Stimulated activated CD4-positive, alpha-beta T cell treated with anti-CD3 and anti-CD28 coated beads, Interleukin-1b, Interleukin-23, amount 100 ng/mL, for 4 hours (primary cell): ENCODE measurements at places on chromosomes 11 and 22.

GRCh38 chr11:104881117-104881794 lies 17.0 kb downstream of the CASP12 start:
- DNase-seq = no peak

DNA sequence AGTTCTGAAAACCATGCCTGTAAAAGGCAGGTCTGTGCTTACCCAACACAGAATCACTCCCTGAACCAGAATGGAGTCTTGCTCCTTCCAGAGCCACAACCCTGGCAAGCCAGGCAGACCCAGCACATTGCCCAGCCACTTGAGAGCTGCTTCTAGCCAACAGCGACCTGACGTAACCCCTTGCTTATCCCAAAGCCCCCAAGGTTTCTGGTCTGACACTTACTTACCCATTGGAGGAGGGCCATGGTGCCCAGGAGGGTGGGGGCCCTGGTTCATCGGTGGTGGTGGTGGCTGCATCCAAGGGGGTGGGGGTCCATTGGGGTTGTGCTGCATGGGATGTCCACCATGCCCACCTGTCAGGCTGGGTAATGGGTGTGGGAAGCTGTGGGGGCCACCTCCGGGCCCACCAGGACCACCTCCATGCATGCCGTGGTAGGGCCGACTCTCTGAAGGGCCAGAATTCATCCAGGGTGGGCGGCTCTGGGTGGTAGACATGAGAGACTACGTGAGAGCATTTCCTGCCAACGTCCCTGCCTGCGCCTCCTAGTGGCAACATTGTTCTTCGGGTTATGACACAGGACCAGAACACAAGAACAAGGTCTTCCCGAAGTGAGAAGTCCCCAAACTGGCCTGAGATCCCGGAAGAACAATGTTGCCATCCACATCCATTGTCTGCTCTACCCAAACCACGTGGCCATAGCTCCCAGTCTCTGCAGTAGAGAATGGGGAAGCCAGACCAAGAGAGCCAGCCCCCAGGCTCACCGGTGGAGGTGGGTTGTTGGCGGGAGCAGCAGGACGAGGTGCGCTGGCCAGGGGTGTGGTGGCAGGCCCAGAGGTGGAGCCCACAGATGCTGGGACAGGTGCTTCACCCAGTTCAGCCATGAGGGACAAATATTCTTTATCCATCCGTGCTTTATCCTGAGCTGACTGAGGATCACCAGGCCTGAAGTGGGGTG lies 7.8 kb upstream of the PYGM start:
- peak; percentile 73 for DNase-seq

DNA sequence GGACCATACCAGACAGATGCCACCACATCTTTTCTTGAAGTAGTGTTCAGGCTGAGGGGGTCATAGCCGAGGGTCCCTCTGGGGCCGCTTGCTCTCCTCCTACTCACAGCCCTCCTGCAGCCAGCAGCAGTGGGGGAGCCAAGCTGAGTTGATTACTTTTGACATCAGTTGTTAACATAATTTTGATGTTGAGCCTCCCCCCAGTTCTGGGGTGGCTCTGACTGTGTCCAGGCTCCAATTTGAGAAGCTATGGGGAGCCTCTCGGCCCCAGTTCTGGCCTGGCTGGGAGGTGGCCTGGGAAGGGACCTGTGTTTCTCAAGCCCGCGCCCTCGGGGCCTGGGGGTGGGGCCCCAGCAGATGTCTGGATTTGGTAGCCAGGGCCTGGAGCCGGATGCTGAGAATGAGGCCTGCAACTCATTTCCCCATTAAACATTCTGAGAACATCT lies 47.9 kb downstream of the KCNQ1OT1 start:
- DNase-seq = no peak

- DNase-seq = no peak
These were observed 7.6 kb downstream of the NECTIN1 start for GRCh38 chr11:119721129-119722120.

DNA sequence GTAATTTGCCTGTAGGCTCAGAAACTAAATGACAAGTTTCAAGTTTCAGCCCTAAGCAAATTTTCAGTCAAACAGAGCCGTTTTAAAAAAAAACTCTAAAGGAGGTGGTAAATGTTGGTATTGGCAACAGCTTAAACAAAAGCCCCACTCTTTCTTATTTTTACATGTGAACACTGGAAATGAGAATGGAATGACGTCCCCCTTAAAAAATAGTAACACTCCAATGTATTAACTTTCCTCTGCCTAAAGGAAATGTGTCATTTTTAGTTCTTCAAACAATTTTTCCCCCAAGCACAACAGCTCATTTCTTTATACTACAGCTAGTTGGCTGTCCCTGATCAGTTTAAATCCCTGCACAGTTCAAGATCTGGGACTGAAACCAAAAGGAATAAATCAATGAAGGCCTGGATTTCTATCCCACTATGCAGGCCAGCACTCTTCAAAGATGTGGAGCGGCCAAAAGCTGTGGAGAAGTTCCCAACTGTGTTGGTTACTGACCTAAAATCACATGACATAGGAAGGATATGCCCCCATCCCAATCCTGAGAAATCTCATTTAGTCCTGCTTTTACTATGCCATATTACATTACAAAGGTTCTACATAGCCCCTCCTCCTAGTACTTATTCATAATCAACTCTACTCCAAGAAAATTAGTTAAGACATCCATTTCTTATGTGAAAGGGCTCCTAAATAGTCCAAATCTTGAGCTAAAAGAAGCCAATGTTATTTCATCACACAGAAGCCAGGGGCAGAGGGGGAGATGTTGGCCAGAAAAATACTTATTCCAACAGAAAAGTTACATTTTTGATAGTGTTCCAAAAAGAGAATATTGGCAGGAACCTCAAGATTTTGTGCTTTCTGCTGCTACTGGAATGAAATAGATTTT lies 95.9 kb downstream of the CADM1 start:
- no peak for DNase-seq

DNA sequence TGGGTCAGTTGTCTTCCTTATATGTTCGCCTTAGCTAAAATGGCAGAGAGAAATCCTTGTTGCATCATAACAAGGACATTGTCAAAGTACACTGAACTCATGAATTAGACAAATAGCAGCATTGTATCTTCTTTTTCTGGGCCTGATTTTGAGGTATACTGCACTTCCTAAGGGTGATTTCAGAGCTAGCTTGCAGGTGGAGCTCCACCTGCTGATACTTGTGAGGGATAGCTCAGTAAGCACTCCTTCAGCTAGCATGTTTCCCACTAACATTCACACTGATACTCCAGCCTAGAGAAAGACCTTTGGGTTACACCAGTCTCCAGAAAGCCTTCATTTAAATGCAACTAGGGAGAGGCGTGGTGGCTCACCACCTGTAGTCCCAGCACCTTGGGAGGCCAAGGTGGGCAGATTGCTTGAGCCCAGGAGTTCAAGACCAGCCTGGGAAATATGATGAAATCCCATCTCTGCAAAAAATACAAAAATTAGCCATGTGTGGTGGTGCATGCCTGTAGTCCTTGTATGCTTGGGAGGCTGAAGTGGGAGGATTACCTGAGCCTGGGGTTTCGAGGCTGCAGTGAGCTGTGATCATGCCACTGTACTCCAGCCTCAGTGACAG lies 29.8 kb downstream of the JAM3 start:
- no peak for DNase-seq

DNA sequence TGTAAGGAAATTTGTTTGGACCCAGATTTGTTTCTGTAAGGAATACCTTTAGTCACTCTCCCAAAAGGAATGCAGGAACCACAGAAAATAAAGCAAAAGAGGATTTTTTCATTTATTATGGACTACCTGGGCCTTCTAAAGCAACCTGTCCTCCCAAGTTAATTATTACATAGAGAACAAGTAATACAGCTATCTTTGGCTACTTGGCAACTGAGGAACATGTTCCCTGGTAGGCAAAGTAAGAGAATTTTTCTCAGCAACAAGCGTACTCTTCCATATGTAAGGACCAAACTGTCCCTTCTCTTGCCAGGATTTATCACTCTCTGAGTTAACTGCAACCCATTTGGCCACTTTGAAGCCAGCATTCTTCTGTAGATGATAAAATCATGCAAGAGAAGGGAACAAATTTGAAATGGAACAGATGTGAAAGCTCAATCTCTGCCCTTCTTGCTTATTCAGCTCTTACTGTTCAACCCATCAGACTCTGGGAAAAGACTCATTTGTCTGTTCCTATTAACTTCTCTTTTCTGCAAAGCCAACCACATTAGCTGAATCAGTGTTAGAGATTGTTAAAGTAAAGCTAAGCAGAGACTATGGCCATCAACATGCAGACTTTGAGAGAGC lies 190.2 kb downstream of the SWAP70 start:
- no peak for DNase-seq

DNA sequence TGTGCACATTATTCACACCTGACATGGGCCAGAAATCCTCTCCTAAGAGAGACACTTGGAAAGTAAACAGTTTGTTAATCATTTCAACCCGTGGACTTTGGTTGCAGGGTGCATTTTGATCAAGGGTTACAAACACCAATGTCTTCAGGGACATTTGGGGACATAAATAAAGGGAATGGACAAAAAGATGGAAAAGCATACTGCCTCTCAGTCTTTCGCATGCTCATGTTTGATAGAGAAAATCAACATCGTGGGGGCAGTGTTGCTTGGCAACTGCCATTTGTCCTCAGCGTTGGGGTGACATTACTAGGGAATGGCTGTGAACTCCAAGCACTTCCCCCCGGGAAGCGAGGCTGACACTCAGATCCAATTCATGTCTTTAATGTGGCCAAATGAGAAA lies 114.7 kb upstream of the OR4B1 start:
- DNase-seq = no peak

- DNase-seq = no peak
These were observed 400.2 kb downstream of the MN1 start for GRCh38 chr22:27401321-27401720.

DNA sequence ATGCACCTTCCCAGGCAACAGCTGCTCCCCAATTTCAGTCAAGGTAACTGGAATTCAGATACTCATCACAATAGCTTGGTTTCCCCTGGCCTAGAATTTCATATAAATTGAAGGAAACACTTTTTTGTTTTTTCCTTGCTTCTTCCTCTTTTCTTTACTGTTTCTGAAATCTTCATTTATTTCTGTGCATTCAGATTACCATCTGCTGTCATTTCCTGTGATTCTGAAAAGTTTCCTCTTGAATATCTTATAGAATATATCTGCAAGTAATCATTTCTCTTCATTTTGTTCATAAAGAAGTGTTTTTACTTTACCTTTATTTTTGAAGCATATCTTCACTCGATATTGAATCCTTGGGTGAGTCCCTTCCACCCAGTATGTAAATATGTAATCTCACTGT lies 85.3 kb downstream of the GAB4 start:
- DNase-seq = no peak

- DNase-seq = no peak
These were observed 19.4 kb upstream of the PHOX2A start for GRCh38 chr11:72263361-72263760.

DNA sequence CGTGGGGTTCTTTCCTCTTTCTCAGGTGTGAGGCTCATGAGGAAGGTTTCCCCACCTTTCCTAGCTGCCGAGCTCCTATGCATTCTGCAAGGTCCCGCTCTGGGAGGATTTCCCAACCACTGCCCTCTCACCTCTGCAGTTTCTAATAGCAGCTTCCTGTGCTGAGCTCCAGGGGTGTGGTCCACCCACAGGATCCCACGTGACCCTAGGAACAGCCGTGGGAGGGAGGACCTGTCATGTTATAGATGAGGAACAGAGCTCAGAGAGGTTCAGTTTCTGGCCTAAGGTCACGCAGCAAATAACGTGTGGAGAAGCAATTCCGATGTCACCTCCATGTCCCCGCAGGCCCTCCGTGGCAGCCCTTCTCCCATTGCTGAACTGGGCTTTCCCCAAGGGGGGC lies 38.5 kb downstream of the FLRT1 start:
- no peak for DNase-seq

DNA sequence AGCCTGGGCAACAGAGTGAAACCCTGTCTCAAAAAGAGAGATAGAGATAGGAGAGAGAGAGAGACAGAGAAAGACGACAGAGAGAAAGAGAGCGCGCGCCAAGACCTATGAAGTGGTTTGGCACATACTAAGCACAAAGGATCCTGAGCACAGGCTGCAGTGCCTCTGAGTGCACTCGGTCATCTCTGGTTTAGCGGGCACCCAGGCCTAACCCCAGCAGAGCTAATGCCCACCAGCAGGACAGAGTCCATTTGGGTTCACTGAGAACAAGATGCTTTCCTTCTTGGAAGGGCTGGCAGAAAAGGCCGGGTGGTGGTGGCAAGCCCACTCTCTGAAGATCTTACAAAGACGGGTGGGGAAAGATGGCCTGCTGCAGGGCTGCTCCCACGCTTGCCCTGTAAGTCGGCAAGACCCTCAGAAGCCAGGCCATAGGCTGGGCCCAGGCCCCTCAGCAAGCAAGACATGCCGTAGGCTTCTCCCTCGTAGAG lies 3.3 kb downstream of the SCARF2 start:
- no peak for DNase-seq

DNA sequence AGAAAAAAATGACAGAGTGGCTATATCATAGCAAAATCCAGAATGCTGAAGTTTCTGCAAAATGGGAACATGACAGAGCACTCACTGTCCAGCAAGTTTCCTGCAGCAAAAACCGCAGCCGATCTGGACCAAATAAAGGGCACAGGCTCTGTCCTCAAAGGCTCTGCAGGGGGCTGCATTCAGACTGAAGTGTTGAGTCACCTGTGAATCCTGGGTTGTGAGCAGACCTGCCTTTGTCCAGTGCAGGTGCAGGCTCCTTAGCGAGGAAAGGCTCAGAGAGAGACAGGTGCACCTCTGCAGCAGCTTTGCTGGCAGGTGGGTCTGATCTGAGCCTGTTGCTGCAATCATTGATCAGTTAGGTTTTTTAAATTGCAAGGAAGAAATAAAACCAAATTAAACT lies 29.3 kb upstream of the NFAM1 start:
- DNase-seq = no peak
